ENCODE measurements at places on chromosomes 2 and 18. TPM values are rescaled to one million over a fixed set of nuclear protein-coding genes. Genes with fewer than 3 reads are reported as not detected.

DNA sequence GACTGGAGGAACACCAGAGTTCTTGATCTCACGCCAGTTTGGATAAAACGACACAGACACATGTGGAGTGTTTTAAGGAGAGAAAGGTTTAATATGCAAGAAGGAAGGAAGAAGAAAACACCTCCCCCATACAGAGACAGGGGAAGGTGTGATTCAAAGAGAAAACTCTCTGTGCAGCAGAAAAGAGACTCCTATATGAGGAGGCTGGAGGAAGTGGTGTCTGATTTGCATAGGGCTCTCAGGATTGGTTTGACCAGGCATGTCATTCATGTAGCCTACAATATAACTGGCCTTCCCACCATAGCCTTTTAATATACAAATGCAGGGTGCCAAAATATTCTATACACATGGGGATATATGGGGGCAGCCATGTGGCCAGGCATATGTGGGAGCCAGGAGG is 1386.5 kb downstream of the RPIA start:
- H3K36me3 ChIP-seq: no peaks in the 10 kb centered on the region
- H3K27ac ChIP-seq: no peak overlapping the region
- no peaks in the 10 kb centered on the region for H3K4me1 ChIP-seq
- H3K4me3 ChIP-seq: no peak overlapping the region
- no peak for DNase-seq

DNA sequence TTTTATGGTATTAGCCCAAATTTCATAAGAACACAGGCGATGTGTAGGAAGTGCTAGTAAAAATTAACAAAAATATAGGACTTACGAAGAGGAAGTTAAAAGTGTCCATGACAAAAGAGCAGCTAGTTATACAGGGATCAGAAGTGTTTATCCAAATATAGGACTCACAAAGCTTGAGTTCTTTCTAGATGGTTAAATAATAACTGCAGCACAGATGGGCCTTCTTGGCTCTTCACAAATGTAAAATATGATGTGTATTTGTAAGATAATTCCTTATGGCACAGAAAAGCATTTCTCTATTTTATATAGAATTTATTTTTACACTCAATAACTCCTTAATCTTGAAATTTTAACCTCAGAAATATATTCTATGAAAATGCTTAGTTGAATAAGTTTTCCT is 100.9 kb upstream of the SPHKAP start:
- H3K4me3 ChIP-seq: no peak overlapping the region
- H3K36me3 ChIP-seq: no peaks in the 10 kb centered on the region
- no peak overlapping the region for H3K27ac ChIP-seq
- H3K27me3 ChIP-seq: no peaks in the 10 kb centered on the region

The FAM228B gene
- 20.7 TPM for total RNA-seq

The MC4R gene
- not detected for total RNA-seq

GRCh38 chr2:202592566-202592965 is 42.2 kb upstream of the FAM117B start:
- no peak overlapping the region for H3K27ac ChIP-seq
- no peak for DNase-seq
- H3K27me3 ChIP-seq: no peaks in the 10 kb centered on the region
- no peak overlapping the region for H3K4me3 ChIP-seq
- no peaks in the 10 kb centered on the region for H3K36me3 ChIP-seq

DNA sequence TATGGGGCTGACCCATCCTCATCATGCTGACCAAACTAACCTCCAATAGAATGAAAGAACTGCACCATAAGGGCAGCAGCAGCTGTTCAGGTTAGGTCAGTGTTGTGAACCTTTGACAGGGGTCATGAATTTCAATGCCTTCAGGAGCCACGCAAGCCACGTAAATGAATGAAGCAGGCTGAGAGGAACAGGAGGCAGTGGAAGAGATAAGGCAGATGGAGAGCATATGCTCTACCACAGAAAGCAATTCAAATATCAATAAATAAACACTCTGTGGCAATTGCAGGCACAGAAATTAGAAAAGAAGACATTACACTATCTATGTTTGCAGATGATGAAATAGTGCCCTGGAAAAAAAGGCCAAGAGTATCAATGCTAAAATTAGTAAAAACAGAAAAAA is 56.3 kb downstream of the SCG2 start:
- H3K27ac ChIP-seq: no peak overlapping the region
- no peak for DNase-seq
- H3K36me3 ChIP-seq: 0 out of 2 replicates have a peak, but pooled peaks cover 4% of the 10 kb centered on the region
- H3K4me3 ChIP-seq: no peak overlapping the region
- H3K4me1 ChIP-seq: peaks cover 54% of the 10 kb centered on the region

- H3K36me3 ChIP-seq: no peaks in the 10 kb centered on the region
- peak; percentile 76 for DNase-seq
- no peak overlapping the region for H3K4me3 ChIP-seq
- H3K4me1 ChIP-seq: peaks cover 30% of the 10 kb centered on the region
These were observed 18.6 kb upstream of the ACOXL start for GRCh38 chr2:110713513-110714362.

The TMEM198 gene
- 5.8 TPM for total RNA-seq

The UGT1A8 gene
- total RNA-seq: 0.17 TPM

GRCh38 chr2:31581124-31581795 is 522 bp upstream of the SRD5A2 start:
- peaks cover 15% of the 10 kb centered on the region for H3K4me1 ChIP-seq
- no peak overlapping the region for H3K27ac ChIP-seq
- no peaks in the 10 kb centered on the region for H3K27me3 ChIP-seq
- no peaks in the 10 kb centered on the region for H3K36me3 ChIP-seq
- no peak overlapping the region for H3K4me3 ChIP-seq

DNA sequence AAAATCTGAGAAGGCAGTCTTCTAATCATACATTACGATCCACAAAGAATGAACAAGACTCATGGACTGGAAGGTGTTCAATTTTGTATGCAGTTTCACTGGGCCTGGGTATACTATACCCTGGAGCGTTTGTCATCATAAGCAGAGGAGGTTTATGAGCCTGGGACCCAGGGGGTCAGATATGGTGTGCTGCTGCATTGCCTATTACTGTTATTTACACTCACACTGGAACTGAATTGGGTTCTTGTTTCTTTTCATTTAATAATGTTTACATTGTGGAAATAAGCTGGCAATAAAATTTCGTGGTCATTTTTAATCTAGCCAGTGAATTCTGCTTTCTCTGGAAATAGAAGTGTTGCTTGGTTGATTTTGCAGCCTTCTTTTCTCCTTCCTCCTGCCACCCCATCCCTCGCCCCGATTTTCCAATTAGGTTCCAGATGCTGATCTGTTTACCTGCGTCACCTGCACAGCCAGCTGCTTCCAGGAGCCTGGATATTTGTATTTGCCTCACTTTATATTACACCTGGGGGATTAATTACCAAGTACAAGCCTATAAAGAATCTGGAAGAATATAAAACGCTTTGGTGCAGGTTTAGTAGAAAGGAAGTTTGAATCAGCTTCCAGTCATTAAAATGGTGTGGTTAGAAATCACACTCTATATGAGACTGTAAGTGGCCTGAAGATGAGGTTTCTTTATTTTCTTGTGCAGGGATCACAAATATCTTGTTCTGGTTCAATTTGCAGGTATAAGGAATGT is 234.4 kb downstream of the SOCS6 start:
- H3K27ac ChIP-seq: no peak overlapping the region
- H3K36me3 ChIP-seq: no peaks in the 10 kb centered on the region
- no peaks in the 10 kb centered on the region for H3K4me1 ChIP-seq
- H3K27me3 ChIP-seq: no peaks in the 10 kb centered on the region
- no peak for DNase-seq

DNA sequence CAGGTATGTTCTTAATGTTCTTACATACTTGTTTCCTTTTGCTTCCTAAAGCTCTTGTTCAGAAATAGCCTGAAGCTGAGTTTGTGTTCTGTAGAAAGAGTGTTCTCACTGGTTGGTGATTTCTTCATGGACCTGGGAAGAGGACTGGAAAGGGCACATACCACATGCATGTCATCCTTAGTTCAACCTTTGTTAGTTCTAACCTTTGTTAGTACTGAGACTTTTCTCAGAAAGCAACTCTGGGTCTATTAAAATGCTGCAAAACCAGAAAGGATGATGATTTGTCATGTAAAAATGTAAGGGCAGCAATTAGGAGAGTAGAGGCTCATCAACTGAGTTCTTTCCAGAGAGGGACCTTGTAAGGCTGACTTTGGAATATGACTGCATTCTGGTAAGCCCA is 2.5 kb upstream of the FAP start:
- H3K4me3 ChIP-seq: no peak overlapping the region
- peak; percentile 15 for DNase-seq
- no peaks in the 10 kb centered on the region for H3K36me3 ChIP-seq
- peak overlapping the region; percentile 89 for H3K27ac ChIP-seq
- H3K27me3 ChIP-seq: no peaks in the 10 kb centered on the region
- peaks cover 29% of the 10 kb centered on the region for H3K4me1 ChIP-seq

The EVX2 gene
- total RNA-seq: not detected

DNA sequence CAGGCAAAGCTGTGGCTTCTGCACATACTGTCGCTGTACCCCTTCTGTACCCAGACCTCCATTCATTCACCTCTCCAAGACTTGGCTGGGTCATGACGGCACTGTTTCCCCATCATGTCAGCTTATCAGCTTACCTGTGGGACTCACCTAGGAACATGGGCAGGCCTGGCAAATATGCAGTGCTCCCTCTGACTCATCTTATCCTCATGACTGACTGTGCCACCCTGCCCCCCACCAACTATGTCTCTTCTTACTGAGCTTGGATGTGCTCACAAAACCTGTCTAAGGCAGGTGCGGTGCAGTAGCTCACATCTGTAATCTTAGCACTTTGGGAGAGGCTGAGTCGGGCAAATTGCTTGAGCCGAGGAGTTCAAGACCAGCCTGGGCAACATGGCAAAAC is 152.4 kb downstream of the MGAT5 start:
- no peak overlapping the region for H3K4me3 ChIP-seq
- H3K27me3 ChIP-seq: no peaks in the 10 kb centered on the region
- no peak overlapping the region for H3K27ac ChIP-seq
- peak; percentile 72 for DNase-seq
- H3K36me3 ChIP-seq: no peaks in the 10 kb centered on the region

The DSG1 gene
- total RNA-seq: not detected

The RTP5 gene
- total RNA-seq: not detected

The IL1RL2 gene
- total RNA-seq: 1.2 TPM

The CCL20 gene
- not detected for total RNA-seq

- H3K36me3 ChIP-seq: no peaks in the 10 kb centered on the region
- H3K4me1 ChIP-seq: no peaks in the 10 kb centered on the region
- H3K27me3 ChIP-seq: no peaks in the 10 kb centered on the region
- no peak overlapping the region for H3K27ac ChIP-seq
- no peak overlapping the region for H3K4me3 ChIP-seq
These were observed 15.5 kb upstream of the BMPR2 start for GRCh38 chr2:202360646-202361045.

DNA sequence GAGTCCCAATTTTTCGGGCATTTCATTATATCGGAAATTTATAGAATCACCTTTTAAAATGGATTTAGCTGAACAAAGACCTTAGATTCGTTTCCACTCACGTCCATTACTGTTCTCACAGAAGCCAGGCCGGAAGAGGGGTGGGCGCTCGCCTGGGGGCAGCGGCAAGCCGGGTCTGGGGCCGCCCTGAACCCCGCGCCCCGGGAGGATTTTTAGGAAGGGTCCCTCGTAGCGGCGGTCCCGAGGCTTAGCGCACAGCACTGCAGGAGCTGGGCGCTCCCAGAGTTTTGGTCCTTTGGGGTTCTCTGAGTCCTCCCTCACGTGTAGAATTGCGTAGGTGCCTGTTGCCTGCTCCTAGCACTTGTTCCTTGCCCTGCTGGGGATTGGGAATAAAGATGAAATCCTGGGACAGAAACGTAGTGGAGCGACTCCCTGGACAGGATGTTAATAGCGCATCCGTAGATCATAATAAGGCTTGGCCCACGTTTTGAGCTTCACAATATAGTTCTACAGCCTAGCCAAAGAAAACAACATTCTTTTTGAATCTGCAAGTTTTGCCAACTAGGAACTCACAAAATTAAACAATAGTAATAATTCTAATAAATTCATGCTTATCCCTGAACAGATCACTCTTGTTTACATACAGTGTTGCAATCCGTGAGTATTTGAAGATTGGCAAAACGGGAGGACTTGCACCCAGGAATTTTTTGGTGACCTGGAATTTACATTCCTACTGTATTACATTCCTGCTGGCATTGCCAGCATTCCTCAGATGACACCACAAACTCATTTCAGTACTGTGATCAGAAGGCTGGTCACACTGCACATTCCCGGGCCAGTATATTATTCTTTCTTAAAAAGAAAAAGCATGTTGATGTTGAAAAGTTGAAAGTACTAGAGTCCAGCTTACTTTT is 875 bp downstream of the C18orf63 start:
- H3K27me3 ChIP-seq: no peaks in the 10 kb centered on the region
- H3K4me3 ChIP-seq: no peak overlapping the region
- peak overlapping the region; percentile 43 for H3K27ac ChIP-seq

The INHBB gene
- 57.5 TPM for total RNA-seq

DNA sequence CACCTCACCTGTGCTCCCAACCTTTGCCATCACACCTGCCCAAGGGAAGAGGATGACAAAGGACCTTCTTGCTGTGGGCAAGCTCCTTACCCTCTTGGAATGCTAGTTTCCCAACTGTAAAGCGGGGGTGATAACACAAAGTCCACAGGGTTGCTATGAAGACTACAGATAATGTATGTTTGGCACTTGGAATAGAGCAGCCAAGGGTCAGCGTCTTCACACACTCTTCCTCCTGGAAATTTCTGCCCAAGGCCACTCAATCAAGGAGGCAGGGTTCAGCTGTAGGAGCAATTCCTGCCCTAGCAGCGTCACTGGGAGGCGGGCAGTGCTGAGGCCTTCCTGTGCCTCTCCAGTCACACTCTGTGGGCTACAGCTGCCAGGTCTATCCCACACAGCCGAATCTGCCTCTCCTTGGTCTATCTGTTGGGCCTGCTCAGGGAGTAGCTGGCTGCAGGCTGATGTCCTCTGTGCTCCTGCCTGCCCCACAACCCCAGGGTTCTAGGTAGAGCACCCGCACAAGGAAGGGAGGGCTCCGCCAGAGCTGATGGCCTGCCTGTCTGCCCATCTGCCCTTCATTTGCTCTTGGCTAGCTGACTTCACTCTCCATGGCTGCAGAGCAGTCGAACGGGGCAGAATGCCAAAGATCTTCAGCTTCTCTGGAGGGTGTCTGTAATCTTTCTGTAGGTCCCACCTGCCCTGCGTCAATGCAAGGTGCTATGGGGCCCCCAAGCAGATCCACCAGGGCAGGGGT is 91.9 kb downstream of the MRO start:
- H3K27ac ChIP-seq: no peak overlapping the region
- H3K4me3 ChIP-seq: no peak overlapping the region
- H3K4me1 ChIP-seq: no peaks in the 10 kb centered on the region
- H3K27me3 ChIP-seq: no peaks in the 10 kb centered on the region

The C2orf66 gene
- not detected for total RNA-seq

The MOGAT1 gene
- 0.35 TPM for total RNA-seq

DNA sequence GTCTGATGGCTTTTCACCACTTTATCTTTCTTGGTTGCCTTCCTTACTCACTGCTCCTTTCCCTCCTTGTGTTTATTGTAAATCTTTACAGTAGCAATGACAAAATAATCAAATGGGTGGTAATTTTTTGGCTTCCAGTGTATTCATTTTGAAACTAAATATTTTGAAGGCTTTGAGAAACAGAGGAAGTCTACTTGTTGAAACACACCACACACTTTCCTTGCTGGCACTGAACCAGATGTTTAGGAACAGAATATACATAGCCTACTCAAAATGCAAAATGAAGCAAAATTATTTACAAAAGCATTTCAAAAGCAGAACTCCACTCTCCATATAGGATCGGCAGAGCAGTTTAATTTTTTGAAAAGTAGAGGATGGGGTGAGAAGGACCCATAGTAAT is 189.8 kb downstream of the LTBP1 start:
- H3K4me3 ChIP-seq: no peak overlapping the region
- DNase-seq: no peak
- no peaks in the 10 kb centered on the region for H3K4me1 ChIP-seq
- H3K27me3 ChIP-seq: no peaks in the 10 kb centered on the region

- no peaks in the 10 kb centered on the region for H3K27me3 ChIP-seq
- no peak overlapping the region for H3K4me3 ChIP-seq
- H3K27ac ChIP-seq: no peak overlapping the region
- no peak for DNase-seq
These were observed 539.0 kb downstream of the ARHGAP15 start for GRCh38 chr2:143668234-143668633.
